ENCODE measurements at places on chromosomes 13 and 19. TPM values are rescaled to one million over a fixed set of nuclear protein-coding genes. Genes with fewer than 3 reads are reported as not detected.

The SMIM7 gene
- 47.4 TPM for total RNA-seq

- H3K27me3 ChIP-seq, result no peaks in the 10 kb centered on the region
- H3K27ac ChIP-seq, result no peak overlapping the region
- no peaks in the 10 kb centered on the region for H3K4me1 ChIP-seq
Measured at GRCh38 chr19:30450835-30451321, 78.7 kb downstream of the ZNF536 start.

DNA sequence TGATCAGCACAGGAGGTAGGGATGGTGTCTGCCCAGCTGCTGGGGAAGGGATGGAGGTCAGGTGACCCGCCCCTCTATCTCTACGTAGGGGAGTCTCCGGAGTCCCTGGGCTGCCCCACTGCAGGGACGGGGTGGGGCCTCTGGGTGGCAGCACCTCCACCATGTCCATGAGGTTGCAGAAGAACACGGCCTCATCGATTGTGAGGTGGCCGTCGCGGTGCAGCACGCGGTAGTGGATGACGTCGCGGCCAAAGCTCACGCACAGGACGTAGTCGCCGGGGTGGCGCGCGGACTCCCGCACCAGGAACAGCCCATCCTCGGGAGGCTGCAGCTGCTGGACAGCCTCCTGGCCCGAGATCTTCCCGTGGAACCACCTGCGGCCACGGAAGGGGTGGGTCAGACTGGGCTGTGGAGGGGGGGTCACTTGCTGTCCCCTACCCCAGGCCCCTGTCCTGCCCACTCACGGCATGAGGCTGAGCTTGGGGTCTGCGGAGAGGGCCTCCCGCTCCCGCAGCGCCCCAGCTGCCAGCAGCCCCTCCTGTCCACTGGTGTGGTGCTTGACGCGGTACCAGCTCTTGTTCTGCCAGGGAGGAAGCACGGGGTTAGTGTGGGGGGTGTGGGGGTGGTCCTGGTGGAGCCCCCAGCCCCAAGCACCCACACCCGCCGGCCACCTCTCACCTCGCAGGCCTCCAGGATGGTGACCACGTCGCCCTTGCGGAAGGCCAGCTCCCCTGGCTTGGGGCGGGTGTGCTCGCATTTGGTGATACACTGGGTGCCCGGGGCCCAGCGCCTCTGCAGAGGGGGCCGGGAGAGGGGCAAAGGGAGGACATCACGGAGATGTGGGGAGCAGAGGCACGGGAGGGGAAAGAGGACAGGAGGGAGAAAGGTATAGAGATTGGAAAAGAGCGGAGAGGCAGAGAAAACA, 2.3 kb downstream of the MATK start:
- peaks cover 18% of the 10 kb centered on the region for H3K4me1 ChIP-seq
- no peak overlapping the region for H3K27ac ChIP-seq

DNA sequence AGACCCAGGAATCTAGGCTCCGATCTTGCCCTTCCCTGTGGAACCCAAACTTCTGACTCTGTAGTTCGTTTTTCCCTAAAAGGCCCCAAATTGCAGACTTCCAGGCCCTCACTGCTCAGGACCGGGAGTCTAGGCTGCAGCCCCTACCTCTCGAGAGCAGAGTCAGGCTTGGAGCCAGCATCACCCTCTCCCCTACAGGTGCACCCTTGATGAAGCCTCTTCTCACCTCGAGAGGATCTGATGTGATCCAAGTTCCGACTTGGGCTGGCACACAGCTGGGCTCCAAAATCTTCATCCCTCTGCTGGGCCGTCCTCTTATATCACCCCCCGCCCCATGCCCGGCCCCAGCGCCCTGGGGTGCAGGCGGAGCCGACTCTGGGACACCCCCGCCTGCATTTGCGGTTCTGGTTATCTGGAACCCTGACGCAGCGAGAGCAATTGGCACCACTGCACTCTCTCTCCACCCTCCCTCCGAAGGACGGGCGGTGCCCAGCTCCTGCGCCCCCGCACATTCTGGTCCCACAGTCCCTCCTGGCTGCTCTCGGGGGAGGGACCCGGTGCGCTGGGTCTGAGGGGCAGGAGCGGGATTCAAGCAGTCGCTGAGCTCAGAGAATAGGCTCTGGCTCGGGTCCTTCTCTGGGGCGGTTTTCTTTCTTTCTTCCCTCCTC, at the start of gene KLK7:
TSS of gene KLK7 (minus strand) at position 293 of the 668 bp plus-strand sequence. CDS start 1,518 bp downstream, outside the sequence.
- H3K27ac ChIP-seq, result no peak within 1 kb of the TSS
- H3K27me3 ChIP-seq, result peaks cover 3% of the 10 kb centered on the region

DNA sequence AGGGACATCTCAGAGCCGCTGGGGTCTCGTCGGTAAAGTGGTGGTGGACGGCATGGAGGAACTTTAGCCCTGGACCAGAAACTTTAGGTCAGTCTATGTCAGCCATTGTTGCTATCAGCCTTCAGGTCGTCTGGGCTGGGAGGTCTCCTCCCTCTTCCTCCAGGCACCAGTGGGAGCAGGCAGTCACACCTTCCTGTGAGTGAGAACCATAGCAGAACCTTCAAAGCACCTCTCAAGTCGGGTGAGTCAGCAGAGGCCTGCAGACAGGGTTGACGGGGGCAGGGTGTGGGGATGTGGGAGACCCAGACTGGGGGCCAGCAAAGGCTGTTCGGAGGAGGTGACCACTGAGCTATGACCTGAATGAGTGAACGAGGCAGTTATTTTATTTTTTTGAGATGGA, 15.4 kb upstream of the SBNO2 start:
- peaks cover 50% of the 10 kb centered on the region for H3K4me1 ChIP-seq
- DNase-seq, result peak; percentile 37
- no peaks in the 10 kb centered on the region for H3K27me3 ChIP-seq
- H3K4me3 ChIP-seq, result no peak overlapping the region
- no peak overlapping the region for H3K27ac ChIP-seq
- no peaks in the 10 kb centered on the region for H3K36me3 ChIP-seq

DNA sequence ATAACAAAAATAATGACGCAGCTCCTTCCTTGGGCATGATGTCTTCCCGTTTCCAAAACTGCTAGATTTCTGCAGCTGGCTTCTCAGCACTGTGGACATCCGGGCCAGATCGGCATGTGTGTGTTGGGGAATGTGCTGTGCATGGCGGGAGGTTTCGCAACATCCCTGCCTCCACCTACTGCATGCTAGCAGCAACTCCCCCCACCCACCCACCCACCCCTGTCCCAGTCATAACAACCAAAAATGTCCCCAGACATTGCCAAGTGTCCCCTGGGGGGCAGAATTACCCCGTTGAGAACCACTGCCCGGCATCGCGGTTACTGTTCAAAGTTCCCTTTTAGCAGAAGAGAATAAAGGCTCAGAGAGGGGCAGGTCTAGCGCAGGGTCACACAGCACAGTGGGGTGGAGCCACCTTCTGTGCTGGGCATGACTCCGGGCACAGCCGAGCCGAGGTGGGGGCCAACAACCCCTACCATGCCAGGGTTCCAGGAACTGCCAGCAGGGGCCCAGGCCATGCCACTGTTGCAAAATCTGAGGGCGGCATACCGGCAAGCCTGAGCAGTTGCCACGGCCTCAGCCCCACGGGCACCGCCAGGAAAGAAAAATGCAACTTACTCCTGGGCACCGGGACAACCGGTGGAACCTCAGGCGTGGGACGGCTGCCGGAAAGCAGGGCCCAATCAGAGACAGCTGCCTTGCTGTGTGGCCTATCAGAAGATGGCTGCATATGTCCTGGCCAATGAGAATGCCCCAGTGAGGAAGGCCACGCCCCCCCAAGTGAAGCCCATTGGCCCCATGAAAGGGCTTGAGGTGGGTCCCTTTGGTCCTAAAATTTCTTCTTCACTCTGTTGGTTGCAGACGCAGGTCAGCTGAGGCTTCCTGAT, 22.5 kb upstream of the NFIC start:
- H3K27me3 ChIP-seq, result no peaks in the 10 kb centered on the region
- no peak overlapping the region for H3K27ac ChIP-seq
- DNase-seq, result peak; percentile 26
- peak overlapping the region; percentile 48 for H3K4me3 ChIP-seq
- H3K36me3 ChIP-seq, result no peaks in the 10 kb centered on the region

DNA sequence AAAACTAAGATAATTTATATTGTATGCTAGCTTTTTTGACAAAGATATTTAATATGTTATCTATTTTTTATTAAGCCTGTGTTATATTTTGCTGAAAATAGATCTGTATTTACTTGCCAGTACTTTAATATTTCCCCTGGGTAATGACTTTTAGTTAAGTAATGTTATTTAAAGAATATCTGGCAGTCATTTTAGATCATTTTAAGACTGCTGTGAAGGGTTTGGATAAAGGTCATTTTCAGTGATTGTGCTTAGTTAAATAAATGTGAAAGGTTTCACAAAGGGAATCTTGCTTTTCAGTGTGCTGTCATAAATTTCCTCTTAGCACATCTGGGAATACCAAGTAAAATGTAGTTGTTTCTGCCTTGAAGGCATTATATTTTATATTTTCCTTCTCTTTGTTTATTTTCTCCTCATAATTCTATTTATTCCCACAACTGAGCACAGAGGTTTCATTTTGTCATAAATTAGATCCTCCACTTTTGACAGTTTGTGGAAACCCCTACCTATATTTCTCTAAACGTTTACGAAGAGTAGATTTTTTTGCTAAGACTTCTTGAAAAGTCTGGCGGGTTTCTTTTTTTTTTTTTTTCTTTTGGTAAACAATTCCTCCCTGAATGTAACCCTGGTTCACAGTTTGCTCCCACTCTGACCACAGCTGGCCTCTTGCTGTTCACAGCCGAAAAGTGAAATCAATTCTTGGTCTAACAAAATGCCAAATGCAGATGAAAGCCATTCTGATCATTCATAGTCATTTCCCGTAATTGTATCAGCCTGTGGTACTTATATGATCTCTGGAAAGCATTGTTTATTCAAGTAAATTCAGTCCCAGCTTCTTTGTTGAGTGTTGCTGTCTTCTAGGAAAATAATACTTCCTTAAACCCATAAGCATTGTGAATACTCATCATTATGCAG, 87.8 kb downstream of the MAB21L1 start:
- H3K27me3 ChIP-seq, result no peaks in the 10 kb centered on the region
- DNase-seq, result no peak
- no peaks in the 10 kb centered on the region for H3K36me3 ChIP-seq
- no peak overlapping the region for H3K4me3 ChIP-seq

DNA sequence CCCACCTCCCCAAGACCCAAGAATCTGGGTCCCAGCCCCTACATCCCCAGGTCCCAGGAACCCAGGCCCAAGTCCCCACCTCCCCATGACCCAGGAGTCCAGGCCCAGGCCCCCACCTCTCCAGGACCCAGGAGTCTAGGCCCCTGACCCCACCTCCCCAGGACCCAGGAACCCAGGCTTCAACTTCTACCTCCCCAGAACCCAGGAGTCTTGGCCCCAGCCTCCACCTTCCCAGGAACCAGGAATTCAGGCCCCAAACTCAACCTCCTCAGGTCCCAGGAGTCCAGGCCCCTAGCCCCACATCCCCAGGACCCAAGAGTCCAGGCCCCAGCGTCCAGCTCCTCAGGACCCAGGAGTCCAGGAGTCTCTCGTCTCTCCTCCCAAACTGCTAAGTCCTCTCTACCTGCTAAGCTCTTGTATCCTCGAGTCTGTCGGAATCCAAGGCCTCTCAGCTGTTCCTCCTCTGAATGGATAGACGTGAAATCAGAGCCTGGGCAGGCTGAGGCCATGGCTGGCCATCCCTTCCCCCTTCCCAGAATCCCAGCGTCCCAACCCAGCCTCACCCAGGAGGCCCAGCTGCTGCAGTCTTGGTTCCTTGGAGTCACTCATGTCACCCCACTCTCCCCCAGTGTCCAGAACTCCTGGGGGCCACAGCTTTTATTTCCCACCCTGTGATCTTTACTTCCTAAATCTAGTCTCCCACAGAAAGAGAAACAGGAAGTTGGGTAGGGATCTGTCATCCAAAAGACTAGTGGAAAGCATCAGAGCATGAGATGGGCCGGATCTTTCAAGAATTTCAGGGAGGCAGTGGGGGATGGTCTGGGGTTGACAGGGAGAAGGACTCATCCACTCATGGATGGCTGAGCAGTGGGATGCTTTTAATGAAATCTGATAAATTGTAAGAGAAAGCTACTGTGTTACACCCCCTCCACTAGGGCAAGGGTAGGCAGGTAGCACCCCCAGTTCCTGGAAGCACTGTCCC, at the start of gene CD209:
TSS of gene CD209 (minus strand) at position 632 of the 982 bp plus-strand sequence. CDS start at position 609, 23 bp downstream.
- H3K27me3 ChIP-seq, result no peaks in the 10 kb centered on the region
- DNase-seq, result no peak
- no peaks in the 10 kb centered on the region for H3K36me3 ChIP-seq
- H3K4me3 ChIP-seq, result no peak within 1 kb of the TSS
- no peak within 1 kb of the TSS for H3K27ac ChIP-seq

- DNase-seq, result no peak
- H3K27me3 ChIP-seq, result no peaks in the 10 kb centered on the region
- H3K36me3 ChIP-seq, result no peaks in the 10 kb centered on the region
- H3K4me1 ChIP-seq, result peaks cover 29% of the 10 kb centered on the region
Measured at GRCh38 chr13:50910485-50910805, 854 bp downstream of the RNASEH2B start.

- H3K4me1 ChIP-seq, result peaks cover 1% of the 10 kb centered on the region
- H3K4me3 ChIP-seq, result no peak overlapping the region
- no peaks in the 10 kb centered on the region for H3K27me3 ChIP-seq
- H3K36me3 ChIP-seq, result no peaks in the 10 kb centered on the region
- DNase-seq, result no peak
Measured at GRCh38 chr13:24654741-24655140, 25.5 kb upstream of the ATP12A start.
